Activated CD8-positive, alpha-beta memory T cell treated with anti-CD3 and anti-CD28 coated beads, Interleukin-2, amount 10 ng/mL, durations not matched to agents 7 days and 5 days (primary cell): ENCODE measurements at places on chromosomes 16 and 17.

GRCh38 chr16:55710466-55710865 is 54.7 kb downstream of the SLC6A2 start:
- no peak for DNase-seq

GRCh38 chr16:21644674-21645073 is 7.7 kb downstream of the IGSF6 start:
- no peak for DNase-seq

- peak; percentile 68 for DNase-seq
Observed at GRCh38 chr17:48478224-48479013, 48.4 kb upstream of the SKAP1 start.

GRCh38 chr16:67445441-67445912 is 14.6 kb downstream of the HSD11B2 start:
- DNase-seq: no peak

DNA sequence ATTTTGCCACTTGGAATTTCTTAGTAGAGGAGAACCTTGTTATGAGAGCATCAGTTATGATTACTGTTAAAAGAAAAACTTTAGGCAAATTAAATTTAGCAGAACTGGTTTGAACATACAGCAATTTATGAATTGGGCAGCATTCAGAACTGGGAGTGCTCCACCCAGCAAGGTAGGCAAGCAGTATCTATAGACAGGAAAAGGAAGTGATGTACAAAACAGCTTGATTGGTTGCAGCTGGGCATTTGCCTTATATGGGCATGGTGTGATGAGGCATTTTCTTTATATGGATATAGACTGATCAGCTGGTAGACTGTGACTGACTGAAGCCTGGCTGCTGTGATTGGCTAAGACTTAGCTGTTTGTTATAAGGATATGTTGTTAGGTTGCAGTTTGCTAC is 17.6 kb upstream of the CYLD start:
- DNase-seq: no peak

GRCh38 chr17:68600067-68600930 is 868 bp downstream of the FAM20A start:
- DNase-seq: no peak

- DNase-seq: no peak
Observed at GRCh38 chr17:81035521-81036196, 708 bp downstream of the BAIAP2 start.

DNA sequence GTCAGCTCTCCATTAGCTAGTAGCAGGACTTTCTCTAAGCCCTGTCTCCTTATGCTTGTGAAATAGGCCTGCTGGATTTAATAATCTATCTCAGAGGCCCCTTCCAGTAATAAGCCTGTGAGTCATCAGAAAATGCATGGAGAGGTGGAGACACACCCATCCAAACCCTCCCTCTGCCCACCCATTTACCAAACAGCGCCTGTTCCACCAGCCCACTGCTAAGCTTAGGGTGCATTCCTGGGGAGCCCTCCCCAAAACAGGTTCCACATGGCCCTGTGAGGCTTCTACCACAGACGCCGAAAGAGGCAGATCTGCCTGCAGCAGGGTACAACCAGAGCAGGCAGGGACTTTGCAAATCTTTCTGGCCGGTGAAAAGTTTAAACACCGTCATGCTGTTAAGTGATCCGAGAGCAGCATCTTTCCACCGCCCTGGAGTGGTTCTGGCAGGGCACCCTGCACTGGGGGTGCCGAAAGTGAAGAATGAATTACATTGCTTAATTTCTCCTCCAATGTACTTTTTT is 99.3 kb downstream of the GAS7 start:
- DNase-seq: no peak

GRCh38 chr17:13593757-13594156 is 8.0 kb downstream of the HS3ST3A1 start:
- DNase-seq: no peak

DNA sequence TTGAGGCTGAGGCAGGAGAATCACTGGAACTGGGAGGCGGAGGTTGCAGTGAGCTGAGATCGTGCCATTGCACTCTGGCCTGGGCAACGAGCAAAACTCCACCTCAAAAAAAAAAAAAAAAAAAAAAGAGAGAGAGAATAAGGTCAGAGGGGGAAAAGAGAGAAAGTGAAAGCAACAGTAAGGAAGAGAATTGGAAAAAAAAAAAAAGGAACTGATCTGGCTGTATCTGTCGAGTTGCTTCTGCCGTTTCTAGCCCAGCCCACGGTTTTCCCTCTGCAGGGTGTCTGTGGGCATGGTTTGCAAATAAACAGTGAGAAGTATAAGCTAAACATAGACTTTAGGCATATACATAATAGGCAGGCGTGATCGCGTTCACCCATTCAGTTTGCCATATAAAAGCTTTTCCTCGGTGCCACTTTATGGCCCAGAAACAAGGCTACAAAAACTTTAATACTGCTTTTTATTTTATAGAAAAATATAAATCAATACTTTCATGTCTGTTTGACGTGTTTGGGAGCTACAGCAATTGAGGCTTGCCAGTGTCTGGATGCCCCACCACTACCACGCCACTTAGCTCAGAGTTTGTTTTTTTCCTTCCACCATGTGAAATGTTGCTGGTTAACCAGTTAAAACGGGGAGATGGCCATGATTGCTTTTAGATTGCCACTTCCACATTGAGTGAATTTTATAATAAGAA is 436.7 kb downstream of the MAF start:
- no peak for DNase-seq

GRCh38 chr17:14011740-14012405 is 57.4 kb upstream of the COX10 start:
- no peak for DNase-seq

GRCh38 chr17:41505007-41505808 is at the start of gene KRT13:
KRT13 (minus strand) TSS chr17:41505612; CDS start chr17:41505550, 62 bp downstream.
- DNase-seq: no peak

- no peak for DNase-seq
Observed at GRCh38 chr16:88008840-88009239, 57.6 kb downstream of the BANP start.

- peak; percentile 48 for DNase-seq
Observed at GRCh38 chr16:13957197-13958078, 37.5 kb downstream of the ERCC4 start.

DNA sequence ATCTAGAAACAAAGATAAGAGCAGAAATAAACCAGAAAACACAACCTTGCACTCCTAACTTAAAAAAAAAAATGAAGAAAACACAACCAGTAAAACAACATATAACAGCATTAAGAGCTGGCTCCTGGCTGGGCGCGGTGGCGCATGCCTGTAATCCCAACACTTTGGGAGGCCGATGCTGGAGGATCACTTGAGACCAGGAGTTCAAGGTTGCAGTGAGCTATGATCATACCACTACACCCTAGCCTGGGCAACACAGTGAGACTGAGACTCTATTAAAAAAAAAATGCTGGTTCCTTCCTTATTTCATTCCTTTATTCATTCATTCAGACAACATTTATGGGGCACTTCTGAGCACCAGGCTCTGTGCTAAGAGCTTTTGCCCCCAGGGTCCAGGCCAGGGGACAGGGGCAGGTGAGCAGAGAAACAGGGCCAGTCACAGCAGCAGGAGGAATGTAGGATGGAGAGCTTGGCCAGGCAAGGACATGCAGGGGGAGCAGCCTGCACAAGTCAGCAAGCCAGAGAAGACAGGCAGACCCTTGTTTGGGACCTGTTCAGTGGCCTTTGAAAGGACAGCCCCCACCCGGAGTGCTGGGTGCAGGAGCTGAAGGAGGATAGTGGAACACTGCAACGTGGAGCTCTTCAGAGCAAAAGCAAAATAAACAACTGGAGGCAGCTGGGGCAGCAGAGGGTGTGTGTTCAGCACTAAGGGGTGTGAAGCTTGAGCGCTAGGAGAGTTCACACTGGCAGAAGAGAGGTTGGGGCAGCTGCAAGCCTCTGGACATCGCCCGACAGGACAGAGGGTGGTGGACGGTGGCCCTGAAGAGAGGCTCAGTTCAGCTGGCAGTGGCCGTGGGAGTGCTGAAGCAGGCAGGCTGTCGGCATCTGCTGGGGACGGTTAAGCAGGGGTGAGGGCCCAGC is 2.6 kb downstream of the STH start:
- DNase-seq: no peak

GRCh38 chr17:48543854-48544348 is 1.0 kb downstream of the HOXB2 start:
- peak; percentile 52 for DNase-seq

DNA sequence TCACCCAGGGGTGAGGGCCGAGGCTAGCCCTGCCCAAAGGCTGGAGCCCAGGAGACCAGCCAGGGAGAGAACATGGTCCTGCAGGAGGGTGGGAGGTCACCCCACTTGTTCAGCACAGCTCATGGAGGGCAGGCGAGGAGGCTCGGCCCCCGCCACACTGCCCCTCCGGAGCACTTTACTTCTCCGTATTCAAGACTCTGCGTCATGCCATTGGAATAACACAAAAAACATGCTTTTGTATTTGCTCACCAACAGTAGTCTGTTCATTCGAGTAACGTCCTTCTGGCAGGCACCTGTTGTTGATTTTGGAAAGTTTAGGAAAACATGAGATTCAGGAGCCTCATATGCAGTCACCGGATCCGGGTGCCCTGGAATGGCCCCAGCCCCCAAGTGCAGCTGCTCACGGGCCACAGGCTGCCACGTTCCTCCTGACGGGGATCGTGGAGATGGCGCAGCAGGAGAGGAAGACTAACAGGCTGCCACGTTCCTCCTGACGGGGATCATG is 81.1 kb upstream of the DNAH17 start:
- DNase-seq: no peak

GRCh38 chr16:2769675-2770056 is 7.4 kb downstream of the ELOB start:
- no peak for DNase-seq

DNA sequence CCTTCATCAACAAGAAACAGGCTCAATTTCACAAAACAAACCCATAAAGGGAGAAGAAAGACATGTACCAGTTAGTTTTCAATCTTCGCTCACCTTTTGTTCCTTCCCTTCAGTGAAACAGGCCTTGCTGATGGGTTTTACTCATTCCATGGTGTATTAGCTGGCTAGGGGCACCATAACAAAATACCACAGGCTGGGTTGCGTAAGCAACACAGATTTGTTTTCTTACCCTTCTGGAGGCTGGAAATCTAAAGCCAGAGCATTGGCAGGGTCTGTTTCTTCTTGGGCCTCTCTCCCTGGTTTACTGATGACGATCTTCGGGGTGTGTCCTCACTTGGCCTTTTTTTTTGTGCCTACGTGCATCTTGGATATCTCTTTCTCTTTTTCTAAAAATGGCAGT is 383.4 kb upstream of the RBFOX1 start:
- no peak for DNase-seq

DNA sequence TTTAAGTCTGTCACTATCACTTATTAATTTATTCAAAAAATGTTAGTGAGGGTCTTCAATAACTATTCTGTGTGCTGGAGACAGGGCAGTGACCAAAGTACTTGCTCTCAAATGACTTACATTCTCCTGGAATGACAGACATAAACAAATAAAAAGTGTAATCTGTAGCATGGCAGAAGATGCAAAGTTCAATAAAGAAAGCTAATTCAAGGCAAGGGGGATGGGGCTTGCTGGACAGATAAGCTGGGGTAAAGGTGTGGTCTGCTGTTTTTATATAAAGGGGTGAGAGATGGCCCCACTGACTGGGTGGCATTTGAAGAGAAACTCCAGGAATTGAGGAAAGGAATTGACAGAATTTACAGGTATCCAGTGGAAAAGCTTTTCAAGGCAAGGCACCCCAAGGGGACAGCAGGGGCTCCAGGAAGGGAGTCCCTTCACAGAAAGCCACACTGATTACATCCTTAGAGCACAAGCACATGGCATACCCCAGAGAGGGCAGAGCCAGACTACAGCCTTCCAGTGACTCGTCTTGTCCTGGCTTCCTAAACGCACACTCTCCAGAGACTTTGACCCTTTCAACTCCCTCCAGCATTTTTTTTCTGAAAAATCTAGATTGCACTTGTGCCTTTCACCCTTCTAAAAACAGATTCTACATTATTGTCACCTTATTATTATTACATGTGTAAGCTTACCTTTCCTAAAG is 123.7 kb upstream of the HS3ST3A1 start:
- no peak for DNase-seq

DNA sequence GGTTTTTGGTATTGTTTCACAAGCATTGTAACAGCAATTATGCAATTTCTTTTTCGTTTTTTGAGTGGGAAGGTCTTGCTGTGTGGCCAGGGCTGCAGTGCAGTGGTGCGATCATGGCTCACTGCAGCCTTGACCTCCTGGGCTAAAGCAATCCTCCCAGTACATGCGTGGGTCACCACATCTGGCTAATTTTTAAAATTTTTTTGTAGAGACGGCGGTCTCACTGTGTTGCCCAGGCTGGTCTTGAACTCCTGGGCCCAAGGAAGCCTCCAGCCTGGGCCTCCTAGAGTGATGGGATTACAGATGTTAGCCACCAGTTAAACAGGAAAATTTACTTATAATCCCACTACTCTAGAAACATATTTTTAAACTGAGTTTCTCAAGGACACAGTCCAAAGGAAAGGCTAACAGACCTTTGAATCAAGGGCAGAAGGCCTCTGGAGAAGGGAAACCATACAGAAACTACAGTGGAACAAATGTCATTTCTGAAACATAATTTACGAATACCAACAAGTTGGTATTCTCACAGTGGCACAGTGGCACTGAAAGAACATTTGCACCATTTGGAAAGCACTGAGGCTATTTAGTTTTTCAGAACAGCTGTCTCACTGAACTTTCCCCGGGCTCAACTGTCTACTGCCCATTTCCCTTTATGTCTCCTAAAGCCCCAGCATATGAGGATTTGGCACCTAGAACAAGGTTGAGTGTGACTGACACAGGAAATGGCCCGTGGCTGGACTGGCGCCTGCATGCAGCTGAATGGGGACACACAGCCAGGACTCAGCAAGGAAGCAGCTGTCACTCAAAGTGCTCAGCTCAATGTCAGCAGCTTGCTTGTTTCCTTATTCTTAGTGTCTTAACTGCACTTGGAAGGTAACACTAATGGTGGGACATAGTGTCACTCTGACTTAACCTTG is 2.8 kb upstream of the PRKAR1A start:
- DNase-seq: peak; percentile 61

GRCh38 chr17:78133971-78134898 is 3.7 kb downstream of the TMC8 start:
- peak; percentile 89 for DNase-seq
